NCI-H2171 (cell line): ENCODE measurements at places on chromosomes 4 and X.

GRCh38 chrX:127390316-127390715, 570.8 kb downstream of the PRR32 start:
- no peak for DNase-seq

DNA sequence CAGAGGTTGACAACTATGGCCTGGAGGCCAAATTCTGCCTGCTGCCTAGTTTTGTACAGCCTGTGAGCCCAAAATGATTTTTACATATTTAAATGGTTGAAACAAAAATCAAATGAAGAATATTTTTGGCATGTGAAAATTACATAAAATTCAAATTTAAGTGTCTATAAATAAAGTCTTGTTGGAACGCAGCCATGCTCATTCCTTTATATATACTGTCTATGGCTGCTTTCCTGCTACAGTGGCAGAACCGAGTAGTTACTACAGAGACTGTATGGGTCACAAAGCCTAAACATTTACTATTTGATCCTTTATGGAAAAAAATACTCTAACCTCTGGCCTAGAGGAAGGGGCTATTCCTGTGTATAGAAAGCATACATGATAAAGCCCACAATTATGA, 290.4 kb downstream of the GLUD2 start:
- no peak for DNase-seq

GRCh38 chr4:85534120-85534519, 59.2 kb downstream of the ARHGAP24 start:
- no peak for DNase-seq

DNA sequence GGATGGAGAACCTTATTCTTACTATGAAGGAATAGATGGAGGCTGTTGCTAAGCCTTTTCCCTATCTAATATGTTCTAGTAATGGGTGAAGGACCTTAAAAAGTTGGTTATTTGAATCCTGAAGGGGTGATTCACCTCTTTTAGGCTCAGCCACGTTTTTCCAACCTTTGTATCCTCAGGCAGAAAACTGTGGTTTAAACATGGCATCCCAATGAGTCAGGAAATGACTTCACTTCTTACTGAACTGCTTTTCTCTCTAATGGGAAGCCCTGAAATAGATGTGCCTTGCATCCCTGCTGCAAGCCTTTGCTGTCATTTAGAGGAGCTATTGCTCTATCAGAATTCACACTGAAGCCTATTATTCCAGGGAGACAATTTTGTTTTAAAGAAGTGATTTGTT, 191.0 kb upstream of the ARX start:
- DNase-seq: no peak

DNA sequence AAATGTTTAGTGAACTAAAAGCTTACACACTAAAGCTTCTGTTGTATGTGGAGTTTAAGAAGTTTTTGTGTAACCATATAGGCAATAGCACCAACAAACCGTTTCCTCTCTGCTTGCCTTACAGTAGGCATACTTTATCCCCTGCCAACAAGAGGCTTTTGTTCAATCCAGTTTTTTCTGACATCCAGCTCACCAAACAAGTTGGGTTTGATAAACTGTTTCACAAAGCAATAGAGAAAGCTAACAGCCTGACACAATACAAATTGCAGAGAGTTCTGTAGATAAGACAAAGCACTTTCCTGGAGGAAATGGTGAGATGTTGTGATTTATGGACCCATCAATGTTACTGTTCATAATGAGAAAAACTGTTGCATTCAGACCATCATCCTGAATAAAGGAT, 53.8 kb downstream of the PACRGL start:
- no peak for DNase-seq

DNA sequence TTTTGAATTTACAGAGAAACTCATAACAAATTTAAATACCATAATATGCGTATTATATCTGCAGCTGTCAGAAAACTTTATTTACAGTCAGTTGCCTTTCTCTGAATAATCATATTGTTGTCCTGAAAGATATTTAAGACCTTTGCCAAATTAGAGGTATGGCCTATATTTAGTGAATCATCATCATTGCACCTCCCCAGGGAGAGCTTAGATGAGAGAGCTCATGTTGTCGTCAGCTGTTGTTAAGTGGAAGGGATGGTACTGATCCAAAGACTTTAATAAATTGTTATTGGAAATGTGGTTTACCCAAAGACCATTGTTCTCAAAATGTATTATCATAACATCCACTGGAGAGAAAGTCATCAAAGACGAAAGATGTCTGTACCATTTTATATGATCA, 128.6 kb downstream of the HTR2C start:
- no peak for DNase-seq

GRCh38 chr4:165810726-165811125, 62.3 kb upstream of the TLL1 start:
- DNase-seq: no peak

DNA sequence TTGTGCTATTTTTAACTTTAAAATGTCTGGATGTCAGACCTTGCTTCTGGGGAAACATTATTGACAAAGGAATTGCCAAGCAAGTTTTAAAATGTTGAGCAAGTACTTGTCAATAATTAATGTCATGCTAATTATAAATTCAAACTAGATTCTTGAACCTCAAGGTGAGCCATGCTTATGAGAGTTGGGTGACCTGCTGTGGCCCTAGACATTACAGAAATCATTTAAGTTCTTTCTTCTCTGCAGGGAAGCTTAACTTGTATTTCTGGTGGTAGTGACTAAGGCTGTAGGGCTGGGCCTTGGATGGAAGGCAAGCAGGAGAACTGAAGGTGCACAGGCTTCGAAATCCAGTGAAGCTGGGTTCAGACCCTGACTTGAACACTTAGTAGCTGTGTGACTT, 14.8 kb upstream of the UCHL1 start:
- DNase-seq: no peak

DNA sequence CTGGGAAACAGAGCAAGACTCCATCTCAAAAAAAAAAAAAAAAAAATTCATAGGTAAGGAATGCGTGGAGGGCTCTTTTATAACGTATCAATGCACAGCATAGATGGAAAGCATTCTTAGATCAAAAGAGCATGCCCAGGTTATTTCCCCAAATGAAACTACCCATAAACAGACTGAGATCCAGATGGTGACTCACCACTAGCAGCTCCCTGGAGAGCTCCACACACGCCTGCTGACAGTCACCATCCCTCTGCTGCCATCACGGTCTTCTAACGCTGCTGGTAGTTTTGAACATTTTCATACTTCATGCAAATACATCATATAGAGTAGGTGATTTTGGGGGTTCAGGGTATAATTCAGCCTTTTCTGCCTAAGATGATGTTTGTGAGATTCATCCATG, 136.9 kb downstream of the ASMT start:
- DNase-seq: peak; percentile 63

- DNase-seq: no peak
These were observed 191.7 kb upstream of the RASGEF1B start for GRCh38 chr4:81663368-81663767.

DNA sequence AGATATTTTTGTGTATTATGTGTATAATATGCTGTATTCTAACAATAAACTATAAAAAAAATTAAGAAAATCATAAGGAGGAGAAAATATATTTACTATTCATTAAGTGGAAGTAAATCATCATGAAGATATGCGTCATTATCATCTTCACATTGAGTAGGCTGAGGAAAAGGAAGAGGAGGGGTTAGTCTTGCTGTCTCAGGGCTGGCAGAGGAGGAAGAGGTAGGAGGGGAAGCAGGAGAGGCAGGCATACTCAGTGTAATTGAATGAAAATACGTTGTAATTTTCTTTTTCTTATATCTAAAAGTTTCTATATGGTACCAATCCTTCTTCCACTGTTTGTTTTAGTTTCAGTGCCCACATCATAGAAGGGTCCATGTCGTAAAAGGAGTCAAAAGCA, 9.8 kb upstream of the TMEM185A start:
- no peak for DNase-seq

- DNase-seq: no peak
These were observed 83.0 kb downstream of the EIF4E start for GRCh38 chr4:98845960-98846359.

- DNase-seq: no peak
These were observed 131.5 kb upstream of the NDP start for GRCh38 chrX:44104699-44105098.

DNA sequence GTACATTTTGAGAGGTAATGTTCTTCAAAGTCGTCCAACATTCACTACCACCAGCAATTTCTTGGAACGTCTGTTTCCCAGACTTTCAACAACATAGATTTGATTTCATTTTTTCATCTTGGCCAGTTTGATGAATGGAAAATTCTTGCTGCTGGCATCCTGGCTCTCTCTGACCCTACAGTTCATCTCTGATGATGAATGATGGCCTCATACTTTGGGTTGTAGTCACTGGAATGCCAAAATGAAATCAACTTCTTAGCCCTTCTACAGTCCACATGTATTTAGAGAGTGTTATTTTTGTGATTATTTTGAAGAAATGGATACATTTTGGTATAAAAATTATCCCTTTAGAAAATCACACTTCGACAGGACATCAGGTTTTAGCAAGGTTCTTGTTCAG, 8.8 kb downstream of the CHST7 start:
- DNase-seq: no peak

DNA sequence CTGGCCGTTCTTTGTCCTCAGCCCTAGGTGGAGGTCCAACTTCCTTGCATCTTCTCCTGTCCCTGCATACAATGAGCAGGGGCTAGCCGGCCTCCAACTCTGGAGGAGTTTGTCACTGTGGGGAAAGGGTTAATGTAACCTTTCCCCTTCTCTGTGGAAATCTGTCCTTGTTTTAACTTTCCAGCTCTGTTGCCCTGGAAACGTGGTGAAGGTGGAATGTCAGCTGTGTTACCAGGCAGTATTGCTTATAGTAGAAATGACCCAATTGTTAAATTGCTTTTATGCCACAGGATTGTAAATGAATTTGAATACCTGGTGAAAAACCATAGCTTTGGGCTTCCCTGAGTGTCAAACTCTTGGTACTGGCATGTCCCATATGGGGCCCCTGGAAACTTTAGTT, 131.6 kb upstream of the SCML1 start:
- no peak for DNase-seq
